ENCODE measurements at places on chromosomes 2 and 18.
A peak's percentile ranks its signal among the peaks of the same experiment; 100 is the strongest.

DNA sequence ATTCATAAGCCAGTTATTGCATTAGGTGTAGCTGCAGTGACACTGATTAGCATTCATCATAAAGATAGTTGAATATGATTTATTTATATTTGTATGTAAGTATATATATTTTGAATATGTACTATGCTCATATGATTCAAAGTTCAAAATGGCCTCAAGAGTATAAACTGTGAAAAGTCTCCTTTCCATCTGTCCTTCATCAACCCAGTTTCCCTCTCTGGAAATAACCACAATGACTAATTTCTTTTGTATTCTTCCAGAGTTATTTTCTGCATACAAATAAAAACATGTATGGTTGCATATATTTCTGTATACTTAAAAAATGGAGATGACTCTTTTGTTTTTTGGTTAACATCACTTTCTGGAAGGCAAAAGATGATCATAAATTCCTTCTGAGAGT, 95.2 kb downstream of the CAMKMT start:
- DNase-seq: no peak

- no peak for DNase-seq
Observed at GRCh38 chr2:109481196-109481555, 132.6 kb downstream of the SEPTIN10 start.

DNA sequence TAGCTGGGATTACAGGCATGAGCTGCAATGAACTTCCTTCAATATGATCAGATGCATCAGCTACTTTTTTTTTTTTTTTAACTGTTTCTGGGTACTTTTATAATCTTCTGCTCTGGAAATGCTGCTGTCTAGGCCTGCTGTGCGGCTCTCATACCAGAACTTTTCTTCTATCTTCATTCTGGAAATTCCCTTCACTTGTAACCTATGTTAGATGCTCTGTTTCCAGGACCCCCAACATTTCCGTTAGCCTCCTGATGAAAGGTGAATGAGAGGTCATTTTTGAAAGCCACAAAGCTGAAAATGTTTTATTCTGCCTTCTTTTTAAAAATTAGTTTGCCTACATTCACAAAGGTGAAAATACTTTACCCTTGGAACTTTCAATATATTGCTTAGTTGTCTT, 8.6 kb downstream of the AGFG1 start:
- no peak for DNase-seq

DNA sequence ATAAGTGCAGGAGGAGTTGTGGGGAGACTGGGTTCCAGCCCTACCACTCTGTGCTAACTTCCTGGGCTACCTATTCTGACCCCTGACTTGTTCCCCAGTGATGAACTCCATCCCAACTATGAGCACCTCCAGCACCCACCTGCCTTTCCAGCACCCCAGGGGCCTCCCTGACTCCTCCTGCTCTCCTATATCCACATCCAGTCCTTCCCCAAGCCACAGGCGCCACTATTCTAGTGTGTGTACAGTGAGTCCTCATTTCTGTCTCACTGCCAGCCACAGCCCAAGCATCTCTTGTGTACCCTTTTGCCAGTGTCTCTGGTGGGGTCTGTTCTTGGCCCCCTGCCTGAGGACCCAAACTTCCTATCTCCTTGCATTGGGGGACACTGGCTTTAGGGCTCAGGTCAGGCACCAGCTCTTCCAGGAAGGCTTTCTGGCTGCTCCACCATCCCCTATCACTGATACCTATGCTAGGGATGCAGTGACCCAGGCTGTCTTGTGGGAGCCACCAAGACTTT, 145.2 kb downstream of the INHBB start:
- DNase-seq: no peak

DNA sequence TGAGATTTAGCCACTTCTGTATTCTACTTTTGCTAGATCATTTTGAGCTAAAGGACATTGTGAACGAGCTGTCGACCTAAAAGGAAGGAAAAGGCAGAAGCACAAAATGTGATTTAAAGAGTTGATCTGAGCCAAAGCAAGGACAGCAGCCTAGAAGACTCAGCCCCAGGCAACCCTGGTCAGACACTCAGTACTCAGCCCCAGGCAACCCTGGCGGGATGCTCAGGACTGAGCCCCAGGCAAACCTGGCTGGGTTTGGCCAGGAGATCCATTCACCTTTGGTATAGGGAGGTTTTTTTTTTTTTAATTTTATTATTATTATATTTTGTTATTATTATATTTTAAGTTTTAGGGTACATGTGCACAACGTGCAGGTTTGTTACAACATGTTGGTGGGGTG, 34.3 kb upstream of the PXDN start:
- DNase-seq: no peak

DNA sequence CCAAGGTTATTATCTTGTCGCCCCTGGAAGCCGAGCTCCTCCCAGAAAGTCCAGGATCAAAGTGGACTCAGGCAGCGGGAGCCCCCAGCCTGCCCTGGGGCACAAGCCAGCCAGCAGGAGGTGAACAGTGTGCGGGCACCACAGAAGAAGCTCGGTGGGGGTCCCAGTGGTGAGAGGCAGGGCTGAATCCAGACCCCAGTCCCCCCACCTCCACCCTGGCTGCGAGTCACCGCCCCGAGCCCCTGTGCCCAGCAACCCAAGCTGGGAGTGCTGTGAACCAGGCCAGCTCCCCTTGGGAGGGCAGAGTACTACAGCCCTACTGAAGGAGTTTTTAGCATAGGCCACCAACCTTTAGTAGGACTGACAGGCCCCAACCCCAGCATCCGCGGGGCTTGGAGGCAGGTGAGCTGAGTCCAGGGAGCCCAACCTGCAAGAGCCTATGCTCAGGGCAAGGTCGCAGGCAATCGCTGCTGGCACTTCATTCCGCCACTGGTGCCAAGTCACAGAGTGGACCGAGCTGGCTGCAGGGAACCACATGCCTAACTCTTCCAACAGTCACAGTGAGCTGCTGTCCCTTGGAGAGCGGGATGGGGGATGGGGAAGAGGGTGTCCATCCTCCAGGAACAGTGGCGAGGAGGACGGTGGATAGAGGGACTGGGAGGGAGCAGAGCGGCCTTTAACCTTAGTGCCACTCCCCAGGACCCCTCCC, 3.0 kb downstream of the PIEZO2 start:
- peak; percentile 59 for DNase-seq

- no peak for DNase-seq
Observed at GRCh38 chr2:106867196-106867953, 18.6 kb downstream of the ST6GAL2 start.

DNA sequence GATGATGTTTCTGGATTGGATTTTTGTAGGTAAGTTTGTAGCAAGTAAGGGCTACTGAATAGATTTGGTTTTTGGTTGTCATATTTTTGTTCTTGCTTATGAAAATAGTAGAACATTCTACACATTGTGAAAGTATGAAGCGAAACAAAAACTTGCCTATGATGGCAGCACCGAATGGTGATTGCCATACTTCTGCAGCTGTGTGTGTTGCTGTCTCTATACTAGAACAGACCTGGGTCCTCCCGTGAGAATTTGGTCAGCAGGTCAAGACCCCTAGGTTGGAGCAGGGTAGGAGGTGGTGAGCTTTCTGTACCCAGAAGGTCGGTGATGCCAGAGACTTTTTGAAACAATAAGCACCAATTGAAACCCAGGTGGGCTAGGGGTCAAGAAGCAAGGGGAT, 322.6 kb downstream of the PRKCE start:
- no peak for DNase-seq

DNA sequence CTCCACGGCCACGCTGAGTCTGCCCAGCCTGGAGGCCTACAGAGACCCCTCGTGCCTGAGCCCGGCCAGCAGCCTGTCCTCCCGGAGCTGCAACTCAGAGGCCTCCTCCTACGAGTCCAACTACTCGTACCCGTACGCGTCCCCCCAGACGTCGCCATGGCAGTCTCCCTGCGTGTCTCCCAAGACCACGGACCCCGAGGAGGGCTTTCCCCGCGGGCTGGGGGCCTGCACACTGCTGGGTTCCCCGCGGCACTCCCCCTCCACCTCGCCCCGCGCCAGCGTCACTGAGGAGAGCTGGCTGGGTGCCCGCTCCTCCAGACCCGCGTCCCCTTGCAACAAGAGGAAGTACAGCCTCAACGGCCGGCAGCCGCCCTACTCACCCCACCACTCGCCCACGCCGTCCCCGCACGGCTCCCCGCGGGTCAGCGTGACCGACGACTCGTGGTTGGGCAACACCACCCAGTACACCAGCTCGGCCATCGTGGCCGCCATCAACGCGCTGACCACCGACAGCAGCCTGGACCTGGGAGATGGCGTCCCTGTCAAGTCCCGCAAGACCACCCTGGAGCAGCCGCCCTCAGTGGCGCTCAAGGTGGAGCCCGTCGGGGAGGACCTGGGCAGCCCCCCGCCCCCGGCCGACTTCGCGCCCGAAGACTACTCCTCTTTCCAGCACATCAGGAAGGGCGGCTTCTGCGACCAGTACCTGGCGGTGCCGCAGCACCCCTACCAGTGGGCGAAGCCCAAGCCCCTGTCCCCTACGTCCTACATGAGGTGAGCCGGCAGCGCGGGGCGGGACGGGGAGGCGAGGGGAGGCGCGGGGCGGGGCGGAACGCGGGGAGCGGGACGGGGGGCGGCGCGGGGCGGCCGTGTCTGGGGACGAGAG, 15.2 kb downstream of the NFATC1 start:
- DNase-seq: no peak

GRCh38 chr2:111061191-111061590, 59.5 kb upstream of the BCL2L11 start:
- DNase-seq: no peak

DNA sequence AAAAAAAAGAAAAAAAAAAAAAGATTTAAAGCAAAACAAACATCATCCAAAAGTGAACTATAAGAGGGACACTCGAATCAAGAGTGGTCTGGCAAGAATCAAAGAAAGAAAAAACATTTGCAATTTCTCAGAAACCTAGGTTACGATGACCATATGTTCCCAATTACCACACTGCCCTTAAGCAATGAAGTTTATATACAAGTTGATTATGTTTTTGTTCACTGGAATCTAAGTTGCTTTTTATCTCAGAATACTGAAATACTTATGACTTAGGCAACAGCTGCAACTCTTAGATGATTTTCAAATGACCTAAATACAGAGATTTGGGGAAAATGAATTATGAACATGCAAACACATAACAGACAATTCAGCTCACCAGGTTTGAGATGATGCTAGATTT, 597.1 kb upstream of the CHAC2 start:
- no peak for DNase-seq

DNA sequence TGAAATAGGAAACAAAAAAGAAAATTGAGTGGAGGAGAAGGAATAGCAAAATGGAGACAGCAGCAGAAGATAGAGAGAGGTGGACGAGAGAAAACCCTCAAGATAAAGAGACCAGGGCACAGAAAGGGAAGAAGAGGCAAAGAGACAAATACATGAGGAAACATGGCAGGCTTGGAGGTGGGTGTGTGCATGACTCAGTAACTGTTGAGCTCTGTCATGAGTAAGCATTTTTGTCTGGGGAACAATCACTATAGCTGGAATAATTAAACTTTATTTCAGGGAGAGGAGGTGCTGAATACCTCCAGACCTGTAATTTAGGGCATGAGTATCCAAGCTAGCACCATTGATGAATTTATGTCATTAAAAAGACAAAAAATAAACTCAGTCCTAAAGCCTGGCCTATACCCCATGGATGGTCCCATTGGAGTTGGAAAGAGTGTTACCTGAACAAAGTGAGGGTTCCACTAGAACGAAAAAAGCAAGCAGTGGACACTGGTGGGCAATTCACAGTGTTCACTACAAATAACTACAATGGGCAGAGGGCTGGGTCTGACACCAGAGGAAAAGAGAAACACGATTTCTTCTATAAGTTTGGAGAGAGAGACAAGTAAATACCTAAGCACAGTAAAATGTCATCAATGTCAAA, 145.5 kb downstream of the ADCYAP1 start:
- no peak for DNase-seq

DNA sequence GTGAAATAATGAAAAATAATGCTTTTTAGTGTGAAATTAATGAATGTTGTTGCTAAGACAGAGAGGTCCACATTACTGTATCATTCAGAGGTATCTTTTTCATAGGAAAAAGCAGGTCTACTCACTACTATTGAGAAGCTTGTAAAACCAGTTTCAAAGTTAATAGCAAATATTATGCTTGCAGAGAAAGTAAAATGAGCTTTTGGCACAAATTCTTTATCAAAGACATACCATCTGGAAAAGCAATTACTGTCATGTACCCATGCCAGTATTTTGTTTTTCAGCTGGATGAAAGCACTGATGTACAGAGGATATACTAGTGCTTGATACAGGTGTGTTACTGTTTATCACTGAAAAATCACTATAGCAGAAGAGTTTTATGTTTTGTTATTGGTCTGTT, 77.5 kb downstream of the NCOA1 start:
- DNase-seq: no peak

GRCh38 chr2:10473121-10473756, 25.1 kb upstream of the ODC1 start:
- DNase-seq: no peak

- DNase-seq: peak; percentile 75
Observed at GRCh38 chr2:231677632-231678104, 30.7 kb upstream of the PTMA start.

- DNase-seq: no peak
Observed at GRCh38 chr2:109467701-109468100, 146.1 kb downstream of the SEPTIN10 start.

- DNase-seq: no peak
Observed at GRCh38 chr18:23229472-23229871, 94.2 kb downstream of the CABLES1 start.

GRCh38 chr2:127893033-127893432, 7.3 kb upstream of the AMMECR1L start:
- no peak for DNase-seq

DNA sequence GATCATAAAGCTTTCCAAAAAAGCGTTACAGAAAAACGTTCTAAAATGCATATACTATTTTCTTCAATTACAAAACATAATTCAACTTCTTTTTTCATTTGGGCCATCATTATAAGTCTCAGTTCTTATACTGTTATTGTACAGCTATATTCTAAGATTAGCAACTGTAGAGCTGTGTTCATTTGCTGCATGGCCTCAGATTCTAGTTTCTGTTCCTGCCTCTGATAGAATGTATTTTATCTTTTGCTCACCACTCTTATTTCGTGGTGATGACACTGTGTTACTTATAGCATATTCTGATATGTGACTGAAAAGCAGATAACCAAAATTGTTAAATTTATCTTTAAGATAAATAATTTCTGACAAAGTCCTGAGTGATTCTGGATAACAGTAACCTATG, 67.2 kb downstream of the PTRHD1 start:
- no peak for DNase-seq

DNA sequence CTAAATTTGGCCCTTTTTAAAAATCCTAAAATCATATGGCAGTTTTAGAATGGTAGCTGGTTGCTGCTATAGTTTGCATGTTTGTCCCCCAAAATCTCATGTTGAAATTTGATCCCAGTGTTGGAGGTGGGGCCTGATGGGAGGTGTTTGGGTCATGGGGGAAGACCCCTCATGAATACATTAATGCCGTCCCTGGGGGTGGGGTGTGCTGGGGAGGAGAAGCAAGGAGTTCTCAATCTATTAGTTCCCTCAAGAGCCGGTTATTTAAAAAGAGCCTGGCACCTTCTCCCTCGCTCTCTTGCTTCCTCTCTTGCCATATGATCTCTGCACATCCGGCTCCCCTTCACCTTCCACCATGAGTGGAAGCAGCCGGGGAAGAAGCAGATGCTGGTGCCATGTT, 20.8 kb downstream of the GPATCH11 start:
- no peak for DNase-seq
